ENCODE measurements at places on chromosomes 12 and 14.

- DNase-seq: no peak
These were observed 18.2 kb upstream of the STRAP start for GRCh38 chr12:15863984-15864383.

GRCh38 chr14:65101631-65102440 is 481 bp downstream of the MAX start:
- peak; percentile 63 for DNase-seq

GRCh38 chr12:52682381-52682660 is 2.1 kb upstream of the KRT1 start:
- DNase-seq: no peak

DNA sequence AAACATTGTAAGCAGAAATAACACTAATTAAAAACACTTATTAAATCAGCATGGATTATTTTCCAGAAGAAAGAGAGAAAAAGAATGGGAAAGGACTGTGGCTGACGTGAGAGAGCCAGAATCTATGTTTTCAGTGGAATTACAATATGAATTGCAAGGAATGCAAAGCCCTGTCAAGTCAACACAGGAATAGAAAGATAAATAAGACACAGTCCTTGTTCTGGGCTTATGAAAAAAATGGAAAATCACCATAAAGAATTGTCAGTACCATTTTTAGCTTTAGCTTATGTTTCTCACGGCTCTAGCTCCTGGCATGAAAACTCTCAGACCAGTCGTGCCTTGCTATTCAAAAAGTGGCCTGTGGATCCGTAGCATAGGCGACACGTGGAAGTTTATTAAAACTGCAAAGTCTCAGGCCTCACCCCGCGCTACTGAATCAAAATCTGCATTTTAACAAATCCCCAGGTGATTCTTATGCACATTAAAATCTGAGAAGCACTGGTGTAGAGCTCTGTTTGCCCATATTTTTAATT is 549.1 kb downstream of the RPS29 start:
- DNase-seq: no peak

DNA sequence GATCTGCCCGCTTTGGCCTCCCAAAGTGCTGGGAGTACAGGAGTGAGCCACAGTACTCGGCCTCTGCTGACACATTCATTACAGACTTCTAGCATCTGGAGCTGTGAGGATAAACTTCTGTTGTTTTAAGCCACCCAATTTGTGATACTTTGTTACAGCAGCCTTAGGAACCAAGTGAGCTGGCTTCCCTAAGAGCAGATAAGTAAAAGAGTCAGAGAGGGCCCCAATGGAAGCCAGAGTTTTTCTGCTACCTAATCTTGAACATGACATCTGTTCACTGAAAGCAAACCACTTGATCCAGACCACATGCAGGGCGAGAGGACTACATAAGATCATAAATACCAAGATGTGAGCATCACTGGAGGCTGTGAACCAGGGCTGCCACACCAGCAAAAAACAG is 3.7 kb upstream of the MAPKAPK5 start:
- no peak for DNase-seq
